ENCODE measurements at places on chromosomes 2 and 18. TPM values are rescaled to one million over a fixed set of nuclear protein-coding genes. Genes with fewer than 3 reads are reported as not detected.

DNA sequence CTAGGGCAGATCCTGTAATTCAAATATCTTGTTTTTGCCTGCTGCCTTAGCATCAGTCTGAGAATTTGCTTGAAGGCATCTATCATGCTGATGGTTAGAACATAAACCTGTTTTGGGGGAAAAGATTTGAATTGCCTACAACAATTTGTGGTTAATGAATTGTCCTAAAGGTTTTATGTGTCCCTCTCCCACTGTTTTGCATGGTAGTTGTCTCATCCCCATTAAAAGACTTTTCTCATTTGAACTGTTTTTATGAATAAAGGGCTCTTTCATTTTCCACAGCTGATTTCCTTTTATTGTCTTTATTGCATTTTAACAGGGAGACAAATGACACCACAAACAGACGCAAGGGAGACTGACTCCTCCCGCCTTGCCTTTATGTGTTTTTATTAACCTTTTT, 275.6 kb downstream of the PIK3C3 start:
- no peak for DNase-seq

GATA6 gene
- 31.2 TPM for total RNA-seq

HOXD12 gene
- not detected for total RNA-seq

LYPD6B gene
- total RNA-seq: 0.50 TPM

SYT4 gene
- total RNA-seq: not detected

GRCh38 chr18:14922965-14923565, 175.1 kb downstream of the ANKRD30B start:
- no peak for DNase-seq

SPATS2L gene
- total RNA-seq: 110 TPM

GRCh38 chr2:204753841-204754240, 208.6 kb downstream of the PARD3B start:
- DNase-seq: no peak

CFC1 gene
- 0.50 TPM for total RNA-seq

GRCh38 chr2:39893616-39894015, 114.6 kb upstream of the THUMPD2 start:
- no peak for DNase-seq

RTP5 gene
- not detected for total RNA-seq

- no peak for DNase-seq
Observed at GRCh38 chr2:58734365-58734764, 493.2 kb upstream of the FANCL start.

CNRIP1 gene
- 67.9 TPM for total RNA-seq

GRCh38 chr2:121819846-121820245, 64.4 kb downstream of the TSN start:
- no peak for DNase-seq

TRABD2A gene
- total RNA-seq: 7.3 TPM

DNA sequence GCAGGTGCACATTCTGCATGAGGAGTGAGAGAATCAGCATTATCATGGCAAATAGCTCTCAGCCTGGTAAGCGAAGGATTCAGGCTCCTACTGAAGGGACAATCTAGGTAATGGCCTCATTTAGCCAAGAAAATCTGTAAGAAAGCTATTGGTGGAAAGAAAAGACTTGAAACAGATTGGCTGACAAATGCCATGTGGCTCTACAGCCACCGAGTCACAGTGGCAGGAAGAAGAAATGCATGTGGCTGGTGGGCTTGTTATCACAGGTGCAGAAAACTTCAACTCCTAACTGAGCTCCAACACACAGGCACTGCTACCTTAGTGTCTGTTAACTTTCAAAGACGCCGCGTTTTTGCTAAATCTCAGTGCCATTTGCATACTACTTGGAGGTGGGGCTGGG, 60.6 kb upstream of the REV1 start:
- no peak for DNase-seq

GRCh38 chr2:112198780-112199179, 56.1 kb downstream of the ZC3H8 start:
- DNase-seq: no peak
